ENCODE measurements at places on chromosomes 5 and 9.

- DNase-seq = no peak
These were observed 66.6 kb upstream of the ECM2 start for GRCh38 chr9:92602413-92602812.

GRCh38 chr5:141560725-141561483 lies 57.9 kb downstream of the DIAPH1 start:
- DNase-seq = peak; percentile 86

GRCh38 chr9:93813221-93814076 lies 141.7 kb downstream of the BARX1 start:
- no peak for DNase-seq

GRCh38 chr9:76761448-76761847 lies 2.8 kb upstream of the PCA3 start:
- no peak for DNase-seq

GRCh38 chr9:132669698-132670456 lies at the start of gene DDX31:
TSS of gene DDX31 (minus strand) at chr9:132669983. CDS start at chr9:132669934, 49 bp downstream.
- peak; percentile 61 for DNase-seq

- DNase-seq = no peak
These were observed 60.2 kb upstream of the SPTLC1 start for GRCh38 chr9:92175441-92175840.

Measured in RCC 7860 (cell line).